ENCODE measurements at places on chromosomes 3 and 15.
A peak's percentile ranks its signal among the peaks of the same experiment; 100 is the strongest.

GRCh38 chr3:59922192-59922591 lies 872.4 kb upstream of the CFAP20DC start:
- no peak for DNase-seq

- no peak for DNase-seq
Observed at GRCh38 chr15:95604634-95605036, 725.9 kb upstream of the NR2F2 start.

- DNase-seq, result no peak
Observed at GRCh38 chr15:58462547-58462946, 30.8 kb downstream of the LIPC start.

DNA sequence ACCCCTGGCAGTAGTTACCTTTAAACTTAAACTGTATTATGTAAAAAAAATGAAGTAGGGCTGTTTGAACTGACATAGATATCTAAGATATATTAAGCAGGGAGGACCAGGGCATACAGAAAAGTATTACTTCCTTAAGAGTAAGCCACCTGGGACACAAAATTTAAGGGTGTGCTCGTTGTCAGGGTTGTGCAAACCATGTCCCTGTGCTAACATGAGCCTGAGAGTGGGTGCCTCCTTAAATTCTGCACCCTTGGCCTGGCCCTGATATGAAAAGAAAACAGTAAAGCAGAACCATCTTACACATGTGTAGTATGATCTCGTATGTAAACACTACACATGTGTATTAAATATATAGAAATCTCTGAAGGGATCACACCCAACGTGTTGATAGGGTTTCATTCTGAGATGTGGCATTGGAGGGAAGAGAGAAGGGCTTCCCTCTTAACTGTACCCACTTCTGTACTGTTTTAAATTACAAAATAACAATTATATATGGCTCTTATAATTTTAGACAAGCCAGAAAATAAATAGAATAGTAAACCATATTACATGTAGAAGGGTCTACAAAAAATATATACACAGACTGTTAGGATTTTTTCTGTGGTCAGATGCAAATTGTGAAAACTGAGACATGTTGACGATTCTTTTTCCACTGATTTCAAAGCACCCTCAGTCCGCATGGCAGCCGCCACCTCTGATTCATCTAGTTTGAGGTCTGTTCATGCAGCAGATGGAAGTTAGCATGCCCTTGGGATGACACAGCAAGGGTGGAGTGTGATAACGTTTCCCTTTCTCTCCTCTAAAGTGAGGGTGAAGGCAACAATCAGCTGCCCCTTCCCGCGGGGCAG lies 400.8 kb upstream of the PROK2 start:
- no peak for DNase-seq

DNA sequence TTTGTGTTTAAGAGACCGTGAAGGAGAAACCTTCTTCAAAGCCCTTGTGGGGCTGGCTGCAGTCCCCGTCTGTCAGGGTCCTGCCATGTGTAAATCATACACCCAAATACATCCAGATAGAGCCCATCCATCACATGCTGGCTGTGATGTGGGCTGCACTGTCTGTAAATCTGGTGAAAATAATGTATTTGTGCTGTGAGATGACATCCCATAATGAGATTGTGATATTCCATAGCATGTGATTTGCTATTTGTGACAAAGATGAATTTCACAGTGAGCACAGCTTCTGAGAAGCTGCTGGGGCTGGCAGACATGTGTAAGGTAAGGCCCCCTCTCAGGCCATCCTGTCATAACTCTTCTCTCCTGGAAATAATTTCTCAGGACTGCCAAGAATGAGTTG lies 114.3 kb upstream of the MB21D2 start:
- no peak for DNase-seq

DNA sequence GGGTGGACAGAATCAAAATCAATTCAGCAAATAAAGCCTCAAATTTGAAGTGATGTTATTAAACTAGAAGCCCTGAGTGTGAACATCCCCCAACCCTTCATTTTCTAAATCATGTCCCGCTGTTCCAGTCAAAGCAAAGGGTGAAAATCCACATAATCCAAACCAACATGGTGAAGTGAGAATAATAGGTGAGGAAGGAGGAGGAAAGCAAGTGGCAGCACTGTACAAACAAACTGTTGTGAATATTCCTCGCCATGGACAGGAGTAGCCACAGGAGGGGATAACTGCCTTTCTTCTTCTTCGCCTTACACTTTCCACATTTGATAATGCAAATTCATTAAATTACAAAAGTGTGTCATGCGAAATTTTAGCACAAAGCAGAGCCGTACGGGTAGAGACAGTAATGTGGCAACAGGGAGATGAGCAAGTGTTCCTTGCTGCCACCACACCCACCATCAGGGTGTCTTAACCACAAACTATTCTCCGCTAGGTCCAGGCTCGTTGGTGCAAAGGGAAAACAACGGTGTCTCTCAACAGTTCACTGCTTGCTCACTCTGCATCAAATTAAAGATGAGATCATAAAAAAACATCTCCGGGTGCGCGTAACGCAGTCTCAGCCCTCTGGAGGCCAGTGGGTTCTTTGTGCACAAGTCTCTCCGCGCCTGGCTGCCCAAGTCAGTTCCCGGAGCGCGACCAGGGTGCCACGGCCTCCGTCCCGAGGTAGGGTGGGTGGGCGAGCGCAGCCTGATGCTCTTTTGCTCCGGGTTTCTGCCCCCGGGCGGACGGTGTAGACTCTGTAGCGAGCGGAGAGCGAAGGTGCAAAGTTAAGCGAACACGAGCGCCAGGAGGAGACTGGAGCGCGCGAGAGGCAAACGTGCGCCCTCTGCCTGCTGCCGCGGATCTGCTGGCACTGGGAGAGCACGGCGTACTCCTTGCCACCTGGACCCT lies 6.7 kb downstream of the EPHA3 start:
- no peak for DNase-seq

- no peak for DNase-seq
Observed at GRCh38 chr3:50609763-50610085, 1.9 kb downstream of the CISH start.

DNA sequence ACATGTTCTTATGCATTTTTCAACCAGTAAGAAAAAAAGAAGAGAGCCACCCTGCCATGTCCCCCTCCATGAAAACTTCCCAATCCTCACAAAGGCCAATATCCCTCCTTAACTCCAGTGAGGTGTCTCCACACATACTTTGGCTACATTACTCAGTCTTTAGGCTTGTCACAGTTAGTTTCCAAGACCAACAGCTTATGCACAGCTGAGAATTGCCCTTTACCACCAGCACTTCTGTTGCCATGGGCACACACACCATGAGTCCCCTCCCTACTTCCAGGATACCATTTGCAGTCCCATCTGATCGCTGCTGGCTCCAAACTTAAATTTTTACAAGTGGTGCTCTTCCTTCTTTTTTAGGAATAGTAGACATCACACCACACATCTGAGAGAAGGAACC lies 150.3 kb upstream of the STRIT1 start:
- no peak for DNase-seq

DNA sequence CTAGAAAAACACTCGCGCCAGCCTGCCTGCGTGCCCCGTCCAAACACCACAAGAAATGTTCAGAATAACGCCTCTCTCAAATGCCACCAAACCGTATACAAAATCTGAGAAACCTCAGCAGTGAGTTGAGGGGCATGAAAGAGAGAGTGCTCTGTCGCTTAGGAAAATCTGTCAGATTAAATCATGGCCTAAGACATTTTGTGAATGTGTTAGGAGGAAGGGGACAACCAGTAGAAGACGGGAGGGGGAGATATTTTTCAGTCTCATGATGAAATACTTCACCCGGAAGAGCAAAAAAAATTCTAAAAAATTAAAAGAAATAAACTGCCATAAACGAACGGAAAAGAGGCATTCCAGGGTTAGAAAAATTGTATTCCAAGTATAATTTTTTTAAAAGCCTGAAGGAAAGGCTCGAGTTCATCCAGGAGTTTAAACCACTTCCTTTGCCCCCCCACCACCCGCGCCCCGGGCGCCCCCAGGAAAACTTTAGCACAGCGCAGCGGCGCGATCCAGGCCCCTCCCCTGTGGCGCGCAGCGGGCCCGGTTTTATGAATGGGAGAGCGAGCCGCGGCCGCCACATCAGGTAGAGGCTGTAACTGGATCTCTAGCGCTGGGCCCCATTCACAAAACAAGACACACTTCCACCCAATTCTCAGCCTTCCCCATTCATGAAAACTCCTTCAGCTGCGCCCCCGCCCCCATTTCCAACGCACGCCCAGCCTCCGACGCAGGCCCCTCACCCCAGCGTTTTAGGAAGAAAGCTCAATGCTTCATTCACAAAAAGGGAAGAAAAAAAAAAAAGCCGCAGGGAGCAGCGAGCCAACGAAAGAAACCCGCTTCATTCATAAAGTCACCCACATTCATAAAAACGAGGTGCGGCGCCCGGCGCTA lies 1.4 kb downstream of the ETV5 start:
- DNase-seq, result peak; percentile 63

All from A549 (cell line).